GM18507 (cell line): ENCODE measurements at places on chromosomes 12 and 14.

DNA sequence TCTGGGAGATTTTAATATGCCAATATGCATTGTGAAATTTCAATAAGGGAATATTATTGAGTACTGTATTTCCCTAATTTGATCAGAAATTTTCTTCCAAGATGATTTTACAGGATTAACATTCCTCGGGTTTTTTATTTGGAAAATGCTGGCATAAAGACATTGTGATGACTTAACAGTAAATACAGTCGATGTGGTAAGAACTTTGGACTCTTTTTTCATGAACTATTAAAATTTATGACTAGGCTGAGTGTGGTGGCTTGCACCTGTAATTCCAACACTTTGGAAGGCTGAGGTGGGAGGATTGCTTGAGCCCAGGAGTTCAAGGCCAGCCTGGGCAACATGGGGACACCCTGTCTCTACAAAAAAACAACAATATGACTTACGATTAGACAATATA is 197.1 kb upstream of the RASSF8 start:
- DNase-seq: no peak

DNA sequence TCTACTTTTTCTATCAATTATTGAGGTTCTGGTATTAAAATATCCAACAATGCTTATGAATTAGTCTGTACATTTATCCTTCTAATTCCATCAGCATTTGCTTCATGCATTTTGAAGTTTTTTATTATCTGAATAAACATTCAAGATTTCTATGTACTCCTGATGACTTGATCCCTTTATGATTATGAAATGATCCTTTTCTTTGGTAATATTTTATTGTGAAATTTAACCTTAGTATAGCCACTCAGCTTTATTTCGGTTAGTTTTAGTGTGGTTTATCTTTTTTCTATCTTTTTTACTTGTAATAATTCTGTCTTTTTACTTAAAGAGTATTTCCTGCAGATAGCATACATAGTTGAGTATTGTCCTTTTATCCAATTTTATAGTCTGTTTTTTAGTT is 106.6 kb downstream of the SNAPC1 start:
- DNase-seq: no peak

DNA sequence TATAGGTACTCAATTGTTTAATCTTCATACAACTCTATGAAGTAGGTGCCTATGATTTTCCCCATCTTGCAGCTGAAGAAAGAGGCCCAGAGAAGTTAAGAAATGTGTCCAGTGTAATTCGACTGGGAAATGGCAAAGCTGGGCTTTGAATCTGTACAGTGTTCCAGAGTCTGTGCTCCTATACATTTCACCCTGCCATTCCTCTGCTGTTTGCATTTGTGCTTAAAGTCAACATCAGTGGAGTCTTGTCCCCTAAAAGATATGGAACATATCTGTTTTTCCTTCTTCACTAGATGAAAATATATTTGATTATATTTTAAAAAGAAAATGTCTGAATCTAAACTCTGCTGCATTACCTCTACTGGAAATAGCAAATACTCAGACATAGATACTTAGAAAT is 88.6 kb downstream of the SEC23A start:
- no peak for DNase-seq

GRCh38 chr12:104846056-104846767 is 111.9 kb downstream of the SLC41A2 start:
- no peak for DNase-seq

DNA sequence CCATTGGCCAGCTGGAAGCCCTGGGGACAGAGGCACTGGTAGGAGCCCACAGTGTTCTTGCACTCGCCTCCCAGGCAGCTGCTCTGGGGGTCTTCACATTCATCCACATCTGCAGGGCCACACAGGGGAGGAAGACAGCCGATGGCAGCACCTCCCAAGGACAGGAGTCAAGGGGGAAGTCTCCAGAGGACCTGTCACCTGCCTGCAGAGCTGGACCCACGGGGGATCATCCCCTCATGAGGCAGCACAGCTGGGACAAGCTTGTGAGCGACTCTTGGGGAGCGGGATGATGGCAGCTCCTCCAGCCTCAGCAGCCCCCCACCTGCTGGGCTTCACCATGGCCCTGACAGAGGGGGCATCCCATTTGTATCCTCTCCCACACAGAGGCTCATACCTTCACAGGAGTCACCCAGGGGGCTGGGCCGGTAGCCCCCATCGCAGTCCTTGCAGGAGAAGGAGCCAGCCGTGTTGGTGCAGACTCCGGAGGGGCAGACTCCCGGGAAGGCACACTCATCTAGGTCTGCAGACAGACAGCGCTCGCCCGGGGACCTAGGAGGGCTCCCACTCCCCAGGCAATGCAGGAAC is 15.4 kb downstream of the ISCA2 start:
- DNase-seq: no peak

DNA sequence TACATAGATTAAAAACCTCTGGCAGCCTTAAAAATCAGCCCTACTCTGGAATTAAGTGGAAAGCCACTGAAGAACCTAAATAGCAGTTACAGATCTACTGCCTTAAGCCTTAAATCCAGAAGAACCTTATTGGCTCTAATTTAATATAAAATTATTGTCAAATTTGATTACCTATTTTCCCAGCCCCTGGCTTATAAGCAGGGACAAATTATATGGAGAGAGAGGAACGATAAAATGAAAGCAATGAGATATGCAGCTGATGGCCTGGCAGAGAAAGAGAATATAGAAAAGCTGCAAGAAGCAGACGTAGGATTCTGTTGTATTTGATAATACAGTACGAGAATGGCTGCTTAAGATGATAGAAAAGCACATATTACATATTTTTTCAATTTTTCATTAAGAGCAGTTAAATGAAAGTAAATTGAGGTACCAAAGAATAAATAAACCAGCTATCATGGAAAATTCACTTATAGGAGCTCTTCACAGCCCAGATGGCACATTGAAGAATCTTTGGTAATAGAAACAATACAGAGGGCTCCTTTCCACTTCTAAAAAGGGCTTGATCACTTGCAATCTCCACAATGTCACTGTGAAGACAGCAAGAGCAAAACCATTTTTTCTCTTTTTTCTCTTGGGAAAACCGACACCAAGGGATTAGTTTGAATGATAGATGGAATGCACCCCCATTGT is 129.4 kb downstream of the KICS2 start:
- no peak for DNase-seq

DNA sequence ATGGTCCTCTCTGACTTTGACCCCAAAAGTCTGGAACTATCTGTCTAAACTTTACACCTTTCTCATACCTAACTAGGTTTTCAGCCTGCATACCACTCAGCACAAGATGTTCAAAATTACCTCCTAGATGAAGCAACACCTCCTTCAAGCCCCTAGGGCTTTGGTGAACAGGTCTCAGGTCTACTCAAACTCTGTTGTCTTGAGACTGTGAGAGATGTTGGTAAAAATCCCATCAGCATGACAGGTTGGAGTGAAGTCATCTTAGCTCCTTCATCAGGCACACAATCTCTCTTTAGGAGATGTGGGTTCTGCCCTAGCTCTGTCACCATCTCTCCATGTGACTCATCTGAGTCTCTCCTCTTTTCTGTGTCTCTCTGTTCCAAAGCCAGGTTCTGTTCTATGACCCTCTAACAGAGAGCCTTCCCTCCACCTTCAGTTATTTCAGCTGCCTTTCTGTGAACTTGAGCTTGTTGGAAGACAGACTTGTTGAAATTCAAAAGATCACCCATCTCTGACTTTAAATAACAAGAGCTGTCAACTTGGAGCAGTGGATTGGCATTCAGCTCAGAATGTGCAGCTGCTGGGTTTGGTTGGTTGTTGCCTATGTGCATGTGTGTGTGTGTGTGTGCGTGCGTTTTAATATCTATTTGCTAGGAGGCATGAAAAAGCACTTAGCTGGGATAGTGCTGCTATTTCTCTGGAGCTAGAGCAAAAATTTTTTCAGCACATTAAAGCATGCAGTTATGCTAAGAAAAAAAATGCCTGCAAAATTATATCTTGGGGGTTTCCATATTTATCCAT is 130.7 kb downstream of the CRACR2A start:
- DNase-seq: no peak

GRCh38 chr12:95545731-95546490 is 5.4 kb downstream of the USP44 start:
- DNase-seq: no peak

DNA sequence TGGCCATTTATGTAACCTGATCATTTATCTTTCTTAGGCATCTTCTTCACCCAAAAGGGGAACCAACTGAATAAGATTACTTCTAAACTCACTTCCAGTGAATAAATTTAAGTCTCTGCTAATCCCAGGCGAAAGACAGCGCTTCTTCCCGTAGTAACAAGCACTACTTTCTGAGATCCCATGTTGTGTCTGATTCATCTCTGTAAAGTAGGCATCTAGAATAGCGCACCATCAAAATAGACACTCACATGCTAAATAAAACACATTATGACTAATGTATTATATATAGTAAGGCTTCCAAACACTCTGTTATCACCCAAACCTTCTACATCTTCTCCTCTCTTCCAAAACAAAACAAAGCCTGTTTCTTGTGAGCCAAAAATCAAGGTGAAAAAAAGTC is 15.1 kb downstream of the GTF2A1 start:
- DNase-seq: no peak

DNA sequence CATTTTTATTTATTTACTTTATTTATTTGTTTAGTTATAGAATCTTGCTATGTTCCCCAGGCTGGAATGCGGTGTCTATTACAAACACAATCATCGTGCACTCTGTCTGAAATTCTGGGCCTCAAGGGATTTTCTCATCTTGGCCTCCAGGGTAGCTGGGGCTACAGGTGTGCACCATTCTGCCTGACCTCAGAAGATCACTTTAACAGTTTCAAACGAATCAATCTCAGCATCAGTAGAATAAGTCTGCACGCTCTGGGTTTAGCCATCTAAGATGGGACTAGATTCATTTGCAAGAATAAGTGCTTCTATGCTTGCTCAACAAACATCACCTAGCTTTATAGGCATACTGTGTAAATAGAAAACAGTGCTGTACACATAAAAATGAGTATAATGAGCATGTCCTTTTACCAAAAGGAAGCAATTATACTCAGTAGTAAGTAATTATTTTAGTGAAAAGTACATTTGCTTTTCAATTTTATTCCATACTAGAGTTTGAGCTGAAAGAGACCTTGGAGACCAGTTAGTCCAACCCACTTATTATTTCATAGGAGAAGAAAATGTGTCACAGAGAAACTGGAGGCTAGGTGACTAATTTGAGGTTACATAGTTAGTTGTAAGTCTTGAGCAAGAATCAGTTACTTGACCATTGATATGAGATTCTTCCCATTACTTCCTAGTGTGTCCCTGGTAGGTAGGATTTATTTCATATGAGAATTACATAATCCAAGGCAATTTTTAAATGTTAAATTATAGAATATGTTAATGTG is 456.5 kb upstream of the LMO3 start:
- DNase-seq: no peak

- DNase-seq: no peak
Measured at GRCh38 chr14:77000340-77001270, 27.9 kb downstream of the IRF2BPL start.

DNA sequence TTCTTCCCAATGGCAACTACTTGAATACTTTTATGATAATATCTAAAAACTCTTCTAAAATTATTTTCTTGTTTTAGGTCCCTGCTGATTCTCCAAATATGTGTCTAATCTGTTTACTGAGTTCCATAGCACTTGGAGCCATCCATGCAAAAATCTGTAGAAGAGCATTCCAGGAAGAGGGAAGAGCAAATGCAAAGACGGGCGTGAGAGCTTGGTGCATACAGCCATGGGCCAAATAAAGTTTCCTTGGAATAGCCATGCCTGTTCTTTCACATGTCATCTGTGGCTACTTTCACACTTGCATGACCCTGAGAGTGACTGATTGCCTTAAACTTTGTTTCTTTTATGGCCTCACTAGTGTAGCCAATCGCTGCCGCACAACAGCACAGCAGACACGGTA is 13.0 kb upstream of the EGLN3 start:
- no peak for DNase-seq

DNA sequence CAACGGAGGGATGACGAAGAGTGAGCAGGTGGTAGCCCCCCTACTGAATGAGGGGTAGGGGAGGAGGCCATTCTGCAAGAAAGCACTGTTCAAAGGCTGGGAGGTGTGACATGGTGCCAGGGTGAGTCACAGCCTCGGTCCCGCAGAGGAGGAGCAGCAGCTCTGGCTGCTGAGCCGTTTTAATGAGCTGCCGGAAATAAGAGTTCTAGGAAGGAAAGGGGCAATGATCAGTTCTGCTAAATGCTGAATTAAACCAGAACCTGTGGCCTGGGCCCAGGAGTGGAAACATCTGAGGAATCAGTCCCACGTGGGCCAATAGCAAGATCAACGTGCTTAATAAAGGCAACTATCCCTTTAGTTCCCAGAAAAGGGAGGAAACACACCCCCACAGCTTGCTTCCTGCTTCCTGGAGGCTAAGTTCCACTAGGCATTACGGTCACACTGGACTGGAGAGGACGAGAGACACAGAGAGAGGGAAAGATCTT is 3.6 kb downstream of the ABCD4 start:
- no peak for DNase-seq

DNA sequence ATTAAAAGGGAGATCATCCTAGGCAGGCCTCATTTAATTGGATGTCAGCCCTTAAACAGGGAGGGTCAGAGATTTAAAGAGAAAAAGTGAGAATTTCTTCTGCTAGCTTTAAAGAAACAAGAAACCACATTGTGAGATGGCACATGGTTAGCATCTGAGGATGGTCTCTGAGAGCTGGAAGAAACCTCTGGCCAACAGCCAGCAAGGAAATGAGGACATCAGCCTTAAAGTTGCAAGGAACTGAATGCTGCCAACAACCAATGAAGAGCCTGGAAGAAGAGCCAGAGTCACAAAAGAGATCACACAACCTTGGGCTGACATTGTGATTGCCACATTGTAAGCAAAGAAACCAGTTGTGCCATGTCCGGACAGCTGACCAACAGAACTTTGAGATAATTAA is 17.5 kb upstream of the FAR2 start:
- no peak for DNase-seq

DNA sequence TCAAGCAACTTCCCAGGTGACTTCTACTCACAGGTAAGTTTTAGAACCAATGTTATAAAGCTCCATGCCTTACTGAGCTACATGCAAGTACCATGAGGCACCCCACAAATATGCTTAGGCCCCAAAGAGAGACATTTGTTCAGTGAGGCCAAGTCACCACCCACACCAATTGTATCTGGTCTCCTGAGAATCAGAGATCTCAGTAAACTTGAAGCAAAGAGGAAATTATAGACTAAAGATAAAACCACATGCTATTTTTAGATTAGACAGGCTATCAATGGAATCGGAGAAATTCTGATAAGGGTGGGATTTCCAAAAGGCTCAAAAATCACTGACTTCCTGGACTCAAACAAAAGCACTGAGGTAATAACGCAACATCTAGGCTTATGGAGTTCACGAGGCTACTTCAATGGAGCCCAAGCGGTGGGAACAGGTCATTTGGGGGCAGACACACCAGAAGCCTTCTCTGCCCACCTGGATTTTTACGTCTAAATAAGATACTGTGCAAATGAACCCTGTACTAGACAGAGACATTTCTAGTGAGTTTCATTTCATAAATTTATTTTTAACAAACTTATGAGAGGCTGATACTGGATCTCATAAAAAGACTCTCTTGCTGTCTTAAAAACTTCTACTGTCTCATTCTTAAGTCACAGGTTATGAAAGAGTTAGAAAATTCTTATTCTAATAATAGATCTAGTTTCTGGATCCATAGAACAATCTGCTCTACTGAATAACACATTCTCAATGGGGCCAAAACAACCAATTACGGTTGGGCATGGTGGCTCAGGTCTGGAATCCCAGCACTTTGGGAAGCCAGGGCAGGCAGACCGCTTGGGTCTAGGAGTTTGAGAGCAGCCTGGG is 7.7 kb downstream of the SLC15A4 start:
- DNase-seq: no peak

GRCh38 chr12:18165889-18166288 is 75.9 kb upstream of the RERGL start:
- DNase-seq: no peak
